ENCODE measurements at places on chromosomes 4 and X.

DNA sequence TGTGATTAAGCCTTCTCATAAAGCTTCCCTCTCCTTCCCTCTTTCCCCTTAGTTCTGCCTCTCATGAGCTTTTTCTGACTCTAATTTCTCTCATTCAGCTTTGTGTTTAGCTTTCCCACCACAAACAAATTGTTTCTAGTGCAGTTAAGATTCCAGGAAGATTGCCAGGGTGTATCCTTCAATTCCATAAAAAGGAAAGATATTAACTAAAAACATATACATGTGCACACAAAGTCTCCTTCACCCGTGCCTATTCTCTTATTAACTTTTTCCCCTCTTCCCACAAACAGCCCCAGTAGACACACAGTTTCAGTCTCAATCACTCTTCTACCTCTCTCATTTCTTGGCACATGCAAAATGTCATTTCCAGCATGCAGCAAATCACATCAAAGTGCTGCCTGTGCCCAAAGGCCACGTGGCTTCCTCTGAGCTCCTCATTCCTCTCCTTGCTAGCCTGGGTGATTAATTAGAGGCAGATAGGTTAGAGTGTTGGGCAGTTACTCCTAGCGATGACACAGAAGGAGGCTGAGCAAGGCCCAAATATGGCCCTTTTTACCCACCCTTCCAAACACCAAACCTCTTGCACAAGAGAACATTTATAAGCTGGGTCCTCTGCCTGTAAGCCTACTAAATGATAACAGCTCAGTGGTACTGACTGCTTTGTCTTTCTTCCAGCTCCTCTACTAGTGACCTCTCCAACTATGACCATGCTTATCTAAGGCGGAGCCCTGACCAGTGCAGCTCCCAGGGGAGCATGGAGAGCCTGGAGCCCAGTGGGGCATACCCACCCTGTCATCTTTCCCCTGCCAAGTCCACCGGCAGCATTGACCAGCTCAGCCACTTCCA lies 159.6 kb downstream of the SOWAHB start:
- no peak for DNase-seq
- no peaks in the 10 kb centered on the region for H3K27me3 ChIP-seq
- H3K27ac ChIP-seq: no peak overlapping the region
- H3K4me3 ChIP-seq: no peak overlapping the region

GRCh38 chrX:25873196-25873595 lies 264.9 kb upstream of the MAGEB18 start:
- no peak for DNase-seq
- H3K36me3 ChIP-seq: no peaks in the 10 kb centered on the region
- no peaks in the 10 kb centered on the region for H3K4me1 ChIP-seq
- H3K27me3 ChIP-seq: no peaks in the 10 kb centered on the region
- no peak overlapping the region for H3K27ac ChIP-seq

DNA sequence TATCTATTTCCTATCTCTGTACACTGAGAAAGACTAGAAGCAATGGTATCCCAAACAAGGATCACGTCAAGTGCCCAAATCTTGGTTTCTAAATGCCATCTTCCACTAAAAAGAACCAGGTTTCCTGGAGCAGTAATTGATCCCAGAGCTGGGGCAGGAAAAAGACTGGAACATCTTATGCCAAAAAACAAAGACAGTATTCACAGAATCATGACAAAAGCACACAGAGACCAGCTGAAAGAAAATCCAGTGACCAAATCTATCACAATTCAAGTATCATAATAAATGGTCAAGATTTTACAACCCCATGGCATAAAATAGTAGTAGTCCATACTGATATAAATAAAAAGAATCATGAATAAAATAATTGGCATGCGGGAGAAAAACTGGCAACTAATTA lies 44.9 kb downstream of the CENPC start:
- H3K36me3 ChIP-seq: peaks cover 69% of the 10 kb centered on the region
- H3K4me3 ChIP-seq: no peak overlapping the region
- no peak for DNase-seq
- no peaks in the 10 kb centered on the region for H3K27me3 ChIP-seq
- no peak overlapping the region for H3K27ac ChIP-seq

DNA sequence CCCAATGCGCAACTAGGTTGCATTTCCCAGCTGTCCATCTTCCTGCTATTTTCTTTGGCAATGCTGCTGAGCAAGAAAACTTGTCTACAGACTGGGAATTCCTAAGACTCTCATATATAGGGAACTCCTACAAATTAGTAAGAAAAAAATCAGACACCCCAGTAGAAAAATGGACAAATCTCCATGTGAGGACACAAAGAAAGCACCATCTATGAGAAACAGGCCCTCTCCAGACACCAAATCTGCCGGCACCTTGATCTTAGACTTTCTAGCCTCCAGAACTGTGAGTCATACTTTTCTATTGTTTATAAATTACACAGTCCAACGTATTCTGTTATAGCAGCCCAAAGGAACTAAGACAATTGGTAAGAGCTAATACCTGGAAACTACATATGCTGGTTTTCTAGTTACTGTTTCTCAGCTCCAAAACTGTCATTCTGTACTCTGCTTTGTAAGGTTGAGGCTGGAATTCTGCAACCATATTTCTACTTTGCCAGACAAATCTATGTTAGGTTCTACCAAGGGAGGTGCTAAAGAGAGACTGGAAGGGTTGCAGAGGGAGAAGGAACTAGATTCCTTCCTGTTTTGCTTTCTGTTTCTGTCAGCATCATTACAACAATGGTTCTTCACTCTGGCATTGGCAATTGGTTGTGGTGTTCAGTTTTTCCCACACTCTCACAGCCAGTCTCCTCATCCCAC lies 35.7 kb upstream of the FAM241A start:
- no peak overlapping the region for H3K27ac ChIP-seq
- peak; percentile 11 for DNase-seq
- H3K36me3 ChIP-seq: no peaks in the 10 kb centered on the region
- no peaks in the 10 kb centered on the region for H3K27me3 ChIP-seq

GRCh38 chrX:44843318-44843702 lies 511 bp upstream of the DUSP21 start:
- no peaks in the 10 kb centered on the region for H3K36me3 ChIP-seq
- H3K4me3 ChIP-seq: no peak overlapping the region
- no peaks in the 10 kb centered on the region for H3K27me3 ChIP-seq
- no peak overlapping the region for H3K27ac ChIP-seq
- DNase-seq: no peak

DNA sequence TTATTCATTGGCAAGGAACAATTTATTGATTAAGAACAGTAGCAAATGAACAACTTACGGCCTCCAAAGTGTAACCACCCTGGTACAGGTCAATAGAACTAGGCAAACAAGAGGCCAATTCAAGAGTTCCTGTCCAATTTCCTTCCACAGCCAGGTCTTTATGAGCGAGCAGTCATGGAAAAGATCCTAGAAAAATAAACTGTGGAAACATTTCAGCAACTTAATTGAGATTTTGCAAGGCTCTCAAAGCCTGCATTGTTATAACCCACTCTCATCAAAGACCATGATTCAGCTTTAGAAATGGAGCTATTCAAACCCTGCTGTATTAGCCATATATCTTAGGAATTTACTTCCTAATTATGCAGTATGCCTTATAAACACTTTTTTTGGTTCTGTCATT lies 43.6 kb downstream of the UNC5C start:
- no peaks in the 10 kb centered on the region for H3K36me3 ChIP-seq
- no peak overlapping the region for H3K4me3 ChIP-seq
- no peaks in the 10 kb centered on the region for H3K4me1 ChIP-seq
- no peaks in the 10 kb centered on the region for H3K27me3 ChIP-seq
- H3K27ac ChIP-seq: no peak overlapping the region
- DNase-seq: no peak

GRCh38 chrX:48790477-48790876 lies 4.1 kb downstream of the GATA1 start:
- no peaks in the 10 kb centered on the region for H3K27me3 ChIP-seq
- DNase-seq: no peak
- no peaks in the 10 kb centered on the region for H3K36me3 ChIP-seq
- H3K4me3 ChIP-seq: no peak overlapping the region
- peaks cover 4% of the 10 kb centered on the region for H3K4me1 ChIP-seq
- no peak overlapping the region for H3K27ac ChIP-seq

- DNase-seq: no peak
- H3K36me3 ChIP-seq: no peaks in the 10 kb centered on the region
- H3K4me3 ChIP-seq: no peak overlapping the region
Measured at GRCh38 chrX:66007851-66008250, 32.0 kb downstream of the VSIG4 start.

GRCh38 chr4:2746891-2747695 lies 9.0 kb downstream of the TNIP2 start:
- no peak for DNase-seq
- no peak overlapping the region for H3K4me3 ChIP-seq
- H3K27me3 ChIP-seq: no peaks in the 10 kb centered on the region

- DNase-seq: no peak
- no peaks in the 10 kb centered on the region for H3K4me1 ChIP-seq
- no peaks in the 10 kb centered on the region for H3K36me3 ChIP-seq
- H3K27ac ChIP-seq: no peak overlapping the region
- H3K4me3 ChIP-seq: no peak overlapping the region
Measured at GRCh38 chr4:117400039-117400835, 314.9 kb upstream of the TRAM1L1 start.

GRCh38 chr4:79177388-79177787 lies 148.5 kb downstream of the NAA11 start:
- H3K27ac ChIP-seq: no peak overlapping the region
- H3K36me3 ChIP-seq: no peaks in the 10 kb centered on the region
- H3K4me3 ChIP-seq: no peak overlapping the region
- DNase-seq: no peak

DNA sequence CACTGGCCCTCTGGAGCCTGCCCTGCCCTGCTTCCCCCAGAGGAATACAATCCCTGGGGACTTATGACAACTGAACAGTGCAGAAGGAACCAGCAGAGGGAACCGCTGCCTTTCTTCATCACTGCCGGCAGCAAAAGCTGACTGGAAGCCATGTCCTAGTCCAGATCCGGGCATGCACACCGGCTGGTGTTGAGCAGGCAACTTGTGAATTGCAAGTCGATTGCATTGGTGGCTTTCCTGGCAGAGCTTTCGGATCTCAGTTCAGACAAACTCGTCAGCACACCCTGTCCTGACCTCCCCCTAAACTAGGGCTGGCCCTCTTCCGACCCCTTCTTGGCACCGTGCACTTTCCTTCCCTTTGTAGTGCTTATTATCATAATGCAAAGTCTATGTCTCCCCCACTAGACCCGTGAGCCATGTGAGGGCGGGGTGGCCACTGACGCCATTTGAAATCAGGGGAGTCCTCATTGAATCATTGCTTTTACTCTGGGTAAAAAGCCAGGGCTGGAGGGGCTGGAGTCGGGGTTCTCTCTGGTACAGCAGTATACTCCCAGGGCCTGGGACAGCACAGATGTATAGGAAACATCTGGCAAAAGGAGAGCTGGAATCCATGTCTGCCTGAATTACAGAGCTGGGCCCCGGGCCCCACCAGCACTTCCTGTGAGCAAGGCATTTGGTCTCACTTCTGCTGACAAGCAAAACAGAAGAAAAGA lies 1.8 kb downstream of the ARHGAP4 start:
- DNase-seq: no peak
- H3K27me3 ChIP-seq: no peaks in the 10 kb centered on the region
- H3K4me3 ChIP-seq: peak overlapping the region; percentile 83
- H3K4me1 ChIP-seq: peaks cover 68% of the 10 kb centered on the region

- no peaks in the 10 kb centered on the region for H3K4me1 ChIP-seq
- H3K4me3 ChIP-seq: no peak overlapping the region
- H3K27me3 ChIP-seq: no peaks in the 10 kb centered on the region
- no peak overlapping the region for H3K27ac ChIP-seq
- no peak for DNase-seq
Measured at GRCh38 chr4:10198365-10198764, 81.8 kb upstream of the WDR1 start.

DNA sequence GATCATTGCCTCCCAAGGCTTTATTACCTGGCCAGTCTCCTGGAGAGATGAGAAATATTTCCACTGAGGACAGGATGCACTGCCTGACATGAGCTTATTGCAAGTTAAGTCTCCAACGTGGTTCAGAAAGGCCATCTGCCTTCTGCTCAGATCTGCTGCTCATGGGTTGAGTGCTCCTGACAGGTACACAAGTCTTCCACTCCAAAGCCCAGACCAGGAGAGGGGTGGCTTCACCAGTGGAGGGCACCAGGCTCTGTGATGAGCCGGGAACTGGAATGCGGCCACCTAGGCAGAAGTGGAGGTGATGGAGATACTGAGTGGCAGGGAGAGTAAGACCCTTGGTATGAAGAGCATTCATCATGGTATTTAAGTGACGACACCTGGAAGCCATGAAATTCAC lies 79.5 kb upstream of the IRF2 start:
- no peak for DNase-seq
- H3K36me3 ChIP-seq: no peaks in the 10 kb centered on the region
- no peaks in the 10 kb centered on the region for H3K4me1 ChIP-seq
- no peak overlapping the region for H3K4me3 ChIP-seq

Measured in CD4-positive, alpha-beta T cell (primary cell).